IPS DF 6.9 (cell line): ENCODE measurements at places on chromosomes 7 and 10.

GRCh38 chr10:18293536-18294510 lies 153.6 kb downstream of the CACNB2 start:
- no peak for DNase-seq

GRCh38 chr7:131222171-131222570 lies 105.5 kb upstream of the MKLN1 start:
- DNase-seq: no peak

DNA sequence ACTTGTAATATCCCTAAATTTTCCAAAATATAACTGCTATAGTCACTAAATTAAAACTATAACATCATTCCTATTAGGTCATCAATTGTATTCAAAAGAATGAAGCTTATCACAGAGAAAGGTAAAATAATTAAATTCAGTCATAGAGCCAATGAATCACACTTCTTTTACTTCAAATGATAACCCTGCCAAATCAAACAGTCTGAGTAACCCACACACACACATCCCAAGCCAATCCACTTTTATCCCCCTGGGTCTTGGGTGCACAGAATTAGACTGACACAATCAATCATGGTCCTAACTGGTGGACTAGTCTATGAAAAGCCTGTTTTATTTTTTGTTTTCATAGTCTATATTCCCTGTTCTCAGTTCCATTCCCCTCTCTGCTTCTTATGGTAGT lies 25.6 kb downstream of the CTNNA3 start:
- DNase-seq: no peak

GRCh38 chr10:103466734-103467133 lies 8.0 kb upstream of the CALHM1 start:
- no peak for DNase-seq

GRCh38 chr7:95180-95862 lies 97.0 kb upstream of the FAM20C start:
- no peak for DNase-seq

- no peak for DNase-seq
Observed at GRCh38 chr10:28082885-28083284, 84.0 kb upstream of the ODAD2 start.

DNA sequence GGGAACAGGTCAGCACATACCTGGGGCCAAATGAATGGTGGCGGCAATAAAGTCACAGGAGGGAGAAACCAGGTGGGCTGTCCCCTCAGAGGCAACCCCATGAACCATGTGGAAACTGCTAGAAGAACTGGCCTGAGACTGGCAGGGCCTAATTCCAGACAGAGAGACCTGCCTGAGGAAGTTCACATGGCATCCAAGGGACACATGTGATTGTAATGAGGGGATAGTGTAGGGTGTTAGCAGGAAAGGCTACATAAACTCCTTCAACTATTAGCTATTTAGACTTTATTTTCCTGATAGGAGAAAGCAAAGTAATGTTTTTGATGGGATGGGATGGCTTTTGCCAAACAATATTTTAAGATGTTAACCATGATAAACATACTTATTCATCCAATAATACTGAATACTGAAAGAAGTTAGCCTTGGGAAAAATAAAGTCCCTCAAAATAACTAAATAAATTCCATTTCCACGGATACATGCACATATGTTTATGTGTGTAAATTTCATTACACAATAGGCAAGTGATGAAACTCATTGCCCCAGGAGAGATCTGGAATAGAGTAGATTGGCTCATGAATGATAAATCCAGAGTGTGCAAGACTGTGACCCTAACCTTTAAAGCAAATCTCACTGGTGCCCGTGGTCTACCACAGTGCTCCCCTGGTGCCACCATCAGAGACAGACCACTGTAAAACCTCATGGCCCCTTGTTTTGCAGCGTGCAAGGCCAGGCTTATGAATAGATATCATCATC lies 137.0 kb downstream of the NRF1 start:
- DNase-seq: no peak

GRCh38 chr7:110309941-110310340 lies 781.0 kb upstream of the LRRN3 start:
- DNase-seq: no peak

DNA sequence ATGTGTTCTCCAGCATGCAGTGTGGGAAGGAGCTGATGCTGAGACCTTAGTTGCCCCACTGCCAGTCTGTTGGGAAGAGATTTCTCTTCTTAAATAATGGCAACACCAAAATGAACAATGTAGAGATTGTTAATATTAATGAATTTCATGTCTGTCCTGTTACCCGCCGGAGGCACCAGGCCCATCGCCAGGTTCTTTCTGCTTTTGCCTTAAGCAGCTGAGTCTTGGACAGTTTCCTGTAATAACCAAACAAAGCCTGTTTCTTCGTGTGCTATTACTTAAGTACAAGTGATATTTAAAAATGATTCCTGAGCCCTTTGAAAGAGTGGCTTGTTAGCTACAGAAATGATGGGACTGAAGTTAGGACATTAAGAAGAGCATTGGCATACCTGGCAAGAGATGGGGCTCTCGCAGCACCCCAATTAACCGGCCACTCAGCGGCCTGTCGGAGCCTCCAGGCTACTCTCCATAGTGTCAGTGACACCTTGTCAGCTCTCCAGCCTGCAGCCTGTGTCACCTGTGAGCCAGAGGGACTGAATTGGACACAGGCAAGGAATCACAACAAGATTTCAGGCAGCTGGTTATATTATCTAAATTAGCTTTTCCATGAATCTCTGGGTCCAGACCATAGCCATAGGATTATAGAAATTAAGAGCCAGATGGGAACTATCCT lies 142.0 kb downstream of the CELF2 start:
- no peak for DNase-seq

- peak; percentile 16 for DNase-seq
Observed at GRCh38 chr10:8444630-8445029, 390.1 kb downstream of the GATA3 start.

DNA sequence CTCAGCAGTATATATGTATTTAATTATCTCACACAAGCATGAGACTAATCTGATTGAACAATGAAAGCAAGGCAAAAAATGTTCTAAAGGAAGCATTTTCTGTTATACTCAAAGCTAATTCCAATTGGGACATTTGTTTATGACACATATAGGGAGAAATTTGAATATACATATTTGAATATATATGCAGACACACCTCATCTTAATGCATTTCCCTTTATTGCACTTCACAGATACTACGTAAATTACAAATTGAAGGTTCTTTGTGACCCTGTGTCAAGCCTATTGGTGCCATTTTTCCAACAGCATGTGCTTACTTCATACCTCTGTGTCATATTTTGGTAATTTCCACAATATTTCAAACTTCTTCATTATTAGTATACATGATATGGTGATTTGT lies 132.1 kb upstream of the STEAP1 start:
- DNase-seq: no peak

DNA sequence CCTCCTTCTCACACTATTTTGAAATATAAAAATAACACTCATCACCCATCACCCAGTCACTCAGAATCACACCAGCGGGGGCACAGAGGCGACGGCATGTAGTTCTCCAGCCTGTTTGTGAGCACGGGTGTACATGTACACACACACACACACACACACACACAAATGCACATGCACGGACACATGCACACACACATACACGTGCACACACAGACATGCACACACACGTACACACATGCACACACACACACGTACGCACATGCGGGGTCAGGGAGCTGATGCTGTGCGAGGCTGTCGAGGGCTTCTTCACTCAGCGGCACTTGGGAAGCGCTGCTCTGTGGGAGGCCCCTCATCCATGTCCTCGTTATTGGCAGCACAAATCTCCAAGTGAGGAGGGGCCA lies 178.8 kb downstream of the ELFN1 start:
- DNase-seq: no peak

GRCh38 chr7:31133497-31133896 lies 81.4 kb downstream of the ADCYAP1R1 start:
- no peak for DNase-seq

GRCh38 chr10:99895867-99896266 lies 113.4 kb downstream of the ABCC2 start:
- DNase-seq: no peak

DNA sequence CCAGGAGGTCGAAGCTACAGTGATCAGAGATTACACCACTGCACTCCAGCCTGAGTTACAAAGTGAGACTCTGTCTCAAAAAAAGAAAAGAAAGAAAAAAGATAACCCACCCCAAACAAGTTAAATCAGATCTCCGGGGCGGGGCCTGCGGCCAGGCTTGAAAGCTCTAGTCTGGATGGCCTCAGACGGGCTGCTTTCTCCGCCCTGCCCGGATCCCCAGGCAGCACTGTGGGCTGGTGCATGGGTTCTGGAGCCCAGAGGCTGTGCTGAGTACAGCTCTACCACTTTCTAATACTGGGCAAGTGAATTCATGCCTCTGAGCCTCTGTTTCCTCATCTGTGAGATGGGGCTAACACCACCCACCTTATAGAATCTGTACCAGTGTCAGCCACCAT lies 83.7 kb downstream of the ZMIZ1 start:
- no peak for DNase-seq

GRCh38 chr7:115516341-115516740 lies 514.2 kb downstream of the TFEC start:
- no peak for DNase-seq

DNA sequence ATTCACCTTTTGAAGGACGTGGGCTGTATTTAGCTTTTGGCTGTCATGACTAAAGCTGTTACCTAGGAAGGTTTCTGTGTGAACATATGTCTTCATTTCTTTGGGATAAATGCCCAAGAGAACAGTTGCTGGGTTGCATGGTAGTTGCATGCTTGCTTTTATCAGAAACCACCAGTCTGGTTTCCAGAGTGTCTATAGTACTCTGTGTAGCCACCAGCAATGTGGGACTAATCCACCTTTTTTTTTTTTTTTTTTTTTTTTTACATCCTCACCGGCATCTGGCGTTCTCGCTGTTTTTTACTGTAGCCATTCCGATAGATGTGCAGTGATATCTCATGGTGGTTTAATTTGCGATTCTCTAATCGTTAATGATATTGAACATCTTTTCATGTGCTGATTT lies 297.8 kb downstream of the SDK1 start:
- no peak for DNase-seq

- no peak for DNase-seq
Observed at GRCh38 chr7:23600236-23600635, 3.1 kb downstream of the CCDC126 start.

DNA sequence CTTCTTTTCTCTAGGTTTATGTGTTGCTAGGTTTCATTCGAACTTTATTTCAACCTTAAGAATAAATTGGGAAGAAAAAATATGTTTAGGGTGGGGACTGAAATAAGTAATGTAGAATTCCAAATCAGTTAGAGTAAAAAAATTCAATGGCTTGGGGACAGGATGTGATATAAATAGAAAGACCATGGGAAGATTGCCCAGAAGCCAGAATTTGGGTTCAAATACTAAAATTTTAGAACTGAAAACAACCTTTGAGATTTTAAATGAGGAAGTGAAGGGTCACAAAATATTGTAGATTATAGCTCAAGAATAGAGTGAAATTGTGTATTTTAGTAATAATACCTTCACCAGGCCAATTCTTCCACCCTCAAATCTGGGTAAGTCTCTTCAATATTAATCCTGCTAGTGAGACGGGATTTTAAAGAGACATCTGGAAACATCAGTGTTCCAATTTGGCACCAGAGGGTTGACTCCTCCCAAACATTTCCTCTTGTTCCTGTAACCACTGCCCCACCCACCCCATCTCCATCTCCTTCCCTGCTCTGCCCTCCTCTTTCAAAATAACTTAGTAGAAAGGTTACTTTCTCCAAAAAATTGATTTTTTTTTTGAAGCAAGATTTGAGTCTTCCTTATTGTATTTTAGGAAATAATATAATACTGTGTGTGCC lies 51.3 kb upstream of the FAM3C start:
- DNase-seq: no peak

DNA sequence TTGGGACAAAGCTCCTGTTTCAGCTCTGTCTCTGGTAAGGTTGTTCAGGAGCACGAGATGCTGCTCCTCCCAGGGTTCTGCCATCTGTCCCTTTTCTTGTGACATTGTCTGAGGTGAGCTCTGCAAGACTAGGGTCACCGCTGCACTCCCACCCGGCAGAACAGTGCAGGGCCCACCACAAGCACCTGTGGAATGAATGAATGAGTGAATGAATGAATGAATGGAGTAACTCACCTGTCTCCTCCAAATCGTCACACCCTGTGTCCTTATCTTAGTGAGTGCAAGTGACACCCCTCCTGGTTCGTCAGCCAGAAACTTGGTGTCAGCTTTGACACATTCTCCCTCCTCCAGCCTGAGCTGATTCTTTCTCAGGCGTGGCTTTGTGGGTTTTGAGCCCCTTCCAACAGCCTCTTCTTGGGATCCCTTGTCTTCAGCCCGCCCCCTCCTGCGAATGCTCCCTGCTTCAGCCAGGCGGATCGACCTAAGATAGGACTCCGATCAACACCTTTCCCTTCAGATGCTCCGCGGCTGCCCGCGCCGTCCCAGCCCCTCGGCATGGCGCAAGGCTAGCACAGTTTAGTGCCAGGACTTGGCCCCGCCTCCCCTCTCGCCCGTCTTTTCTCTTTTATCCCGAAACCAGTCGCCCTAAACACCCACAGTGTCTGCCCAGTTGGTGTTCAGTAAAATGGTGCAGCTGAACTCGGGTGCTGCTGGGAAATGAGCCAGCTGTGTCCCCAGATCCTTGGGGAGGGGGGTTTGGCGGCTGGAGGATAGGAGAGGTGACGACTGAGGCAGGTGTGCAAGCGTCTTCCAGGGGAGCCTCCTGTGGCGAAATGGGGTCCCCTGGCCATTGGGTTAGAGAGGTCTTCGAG lies 89.3 kb downstream of the BEND7 start:
- DNase-seq: no peak

DNA sequence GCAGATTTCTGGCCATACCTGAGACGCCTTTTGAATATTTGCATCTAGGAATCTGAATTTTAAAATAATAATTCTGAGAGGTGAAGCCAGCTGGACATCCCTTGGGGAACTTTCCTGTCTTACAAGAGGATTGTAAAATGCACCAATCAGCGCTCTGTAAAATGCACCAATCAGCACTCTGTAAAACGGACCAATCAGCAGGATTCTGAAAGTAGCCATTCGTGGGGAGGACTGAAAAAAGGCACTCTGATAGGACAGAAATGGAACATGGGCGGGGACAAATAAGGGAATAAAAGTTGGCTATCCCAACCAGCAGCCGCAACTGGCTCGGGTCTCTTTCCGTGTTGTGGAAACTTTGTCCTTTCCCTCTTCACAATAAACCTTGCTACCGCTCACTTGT lies 9.9 kb downstream of the PPIF start:
- DNase-seq: no peak

GRCh38 chr10:91335147-91335546 lies 75.0 kb upstream of the HECTD2 start:
- DNase-seq: peak; percentile 2

DNA sequence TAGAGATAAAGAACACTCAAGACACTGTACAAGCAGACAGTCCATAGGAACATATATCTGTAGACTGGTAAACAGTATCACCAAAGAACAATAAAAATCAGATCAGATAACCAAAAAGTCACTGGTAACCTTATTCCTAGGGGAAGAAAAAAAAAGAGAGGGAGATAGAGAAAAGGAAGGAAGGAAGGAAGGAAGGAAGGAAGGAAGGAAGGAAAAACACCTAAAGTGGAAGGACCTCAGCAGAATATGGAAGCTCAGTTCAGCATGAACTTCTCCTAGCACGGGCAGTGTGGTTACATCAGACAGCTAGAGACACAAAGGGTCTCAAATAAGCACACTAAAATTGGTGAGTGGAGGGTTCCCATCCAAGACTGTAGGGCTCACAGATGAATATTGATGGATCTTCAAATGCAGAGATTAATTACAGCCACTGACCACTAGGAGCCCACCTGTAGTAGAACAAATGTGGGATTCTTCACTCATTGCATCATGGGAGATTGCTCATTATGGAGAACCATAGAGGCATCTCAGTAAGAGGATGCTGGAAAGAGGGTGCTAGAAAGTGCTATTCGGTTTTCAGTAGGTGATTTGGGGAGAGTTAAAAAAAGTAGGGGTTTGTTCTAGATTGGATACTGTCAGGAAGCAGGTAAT lies 293.4 kb upstream of the C7orf33 start:
- no peak for DNase-seq

- DNase-seq: no peak
Observed at GRCh38 chr7:122674502-122674901, 24.4 kb downstream of the RNF133 start.
